ENCODE measurements at places on chromosomes 2 and 18.

DNA sequence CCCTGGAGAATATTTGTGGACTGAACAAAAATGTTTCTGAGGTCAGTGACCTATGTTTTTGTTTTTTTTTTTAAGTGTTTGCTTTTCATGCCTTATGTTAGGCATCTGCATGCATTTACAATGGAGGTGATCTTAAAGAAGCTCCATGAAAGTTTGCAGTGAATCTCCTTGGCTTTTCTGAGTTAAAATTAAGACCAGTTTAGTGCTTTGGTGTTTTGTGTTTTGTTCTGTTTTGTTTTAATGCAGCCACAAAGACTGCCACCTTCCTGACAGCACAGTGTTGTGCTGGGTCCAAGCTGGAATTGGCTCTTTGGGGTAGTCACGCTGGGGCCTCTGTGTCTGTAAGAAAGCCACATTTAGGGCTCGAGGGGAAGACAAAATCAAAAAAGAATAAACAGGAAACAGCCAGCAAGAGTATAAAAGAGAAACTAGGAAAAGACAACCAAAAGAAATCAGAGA lies 396.2 kb downstream of the ARHGAP15 start:
- DNase-seq: no peak

DNA sequence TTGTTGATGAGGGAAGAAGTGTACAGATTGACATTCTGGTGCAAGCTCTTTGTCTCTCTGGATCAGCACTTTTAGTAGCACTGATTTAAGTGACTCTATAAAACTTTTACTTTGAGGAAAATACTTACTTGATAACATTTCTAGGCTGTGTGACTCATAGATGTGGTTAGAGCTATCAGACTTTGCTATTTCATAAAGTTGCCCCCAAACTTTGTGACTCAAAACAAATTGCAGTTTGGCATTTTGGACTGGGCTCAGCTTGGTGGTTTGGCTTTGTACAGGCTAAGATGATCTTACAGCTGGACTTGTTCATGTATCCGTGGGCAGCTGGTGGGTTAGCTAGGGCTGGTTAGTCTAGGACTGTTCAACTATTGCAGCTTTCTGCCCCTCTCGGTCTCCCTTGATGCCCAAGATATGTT lies 42.1 kb upstream of the GLS start:
- no peak for DNase-seq

DNA sequence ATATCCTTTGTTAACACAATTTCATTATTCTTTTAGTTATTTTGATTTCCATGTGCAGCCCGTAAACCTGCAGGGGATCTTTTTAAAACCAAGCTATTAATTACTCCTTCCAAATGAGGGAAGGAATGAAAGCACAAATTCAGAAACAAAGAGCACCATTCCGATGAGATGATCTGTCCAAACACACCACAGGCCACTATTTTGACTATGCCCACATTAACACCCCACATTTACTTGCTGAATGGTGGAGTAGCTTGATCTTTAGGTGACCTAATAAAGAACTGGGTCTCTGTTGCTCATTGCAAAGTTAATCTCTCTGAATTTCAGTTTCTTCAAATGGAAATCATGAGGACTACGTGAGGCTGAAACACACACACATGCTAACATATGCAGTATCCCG lies 218.0 kb downstream of the IRS1 start:
- no peak for DNase-seq

DNA sequence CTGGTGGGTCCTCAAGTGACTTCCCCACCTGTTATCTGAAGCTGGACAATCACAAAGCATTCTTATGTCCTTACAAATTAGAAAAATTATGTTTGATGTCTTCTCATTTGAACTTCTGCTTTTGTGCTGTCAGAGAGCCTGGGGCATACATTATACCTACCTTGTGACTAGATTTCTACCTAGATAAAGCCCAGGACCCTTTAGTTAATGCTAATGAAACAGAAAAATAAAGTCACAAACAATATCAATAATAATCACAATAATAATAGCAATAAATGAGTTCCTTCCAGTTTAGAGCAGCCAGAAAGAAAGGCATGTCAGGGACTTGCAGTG lies 456.4 kb downstream of the SETBP1 start:
- no peak for DNase-seq

GRCh38 chr2:136957044-136957443 lies 191.7 kb downstream of the THSD7B start:
- DNase-seq: no peak

DNA sequence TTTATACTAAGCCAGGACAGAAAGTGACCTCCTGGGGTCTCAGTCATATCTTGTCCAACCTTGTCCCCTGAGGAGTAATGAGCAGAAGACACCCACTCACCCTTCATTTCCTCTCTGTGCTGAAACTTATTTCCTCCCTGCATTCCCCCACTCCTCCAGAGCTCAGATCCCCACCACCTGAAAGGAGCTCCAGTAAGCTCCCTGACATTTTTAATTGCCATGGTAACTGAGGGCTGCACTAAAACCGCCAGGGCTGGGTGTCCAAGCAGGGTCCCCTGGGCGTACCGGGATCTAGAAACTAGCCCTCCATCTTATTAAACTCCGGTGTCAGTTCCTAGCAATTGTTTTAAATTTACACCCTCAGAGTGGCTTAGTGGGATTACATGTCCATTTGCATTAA lies 393.3 kb upstream of the HNRNPA3 start:
- no peak for DNase-seq

DNA sequence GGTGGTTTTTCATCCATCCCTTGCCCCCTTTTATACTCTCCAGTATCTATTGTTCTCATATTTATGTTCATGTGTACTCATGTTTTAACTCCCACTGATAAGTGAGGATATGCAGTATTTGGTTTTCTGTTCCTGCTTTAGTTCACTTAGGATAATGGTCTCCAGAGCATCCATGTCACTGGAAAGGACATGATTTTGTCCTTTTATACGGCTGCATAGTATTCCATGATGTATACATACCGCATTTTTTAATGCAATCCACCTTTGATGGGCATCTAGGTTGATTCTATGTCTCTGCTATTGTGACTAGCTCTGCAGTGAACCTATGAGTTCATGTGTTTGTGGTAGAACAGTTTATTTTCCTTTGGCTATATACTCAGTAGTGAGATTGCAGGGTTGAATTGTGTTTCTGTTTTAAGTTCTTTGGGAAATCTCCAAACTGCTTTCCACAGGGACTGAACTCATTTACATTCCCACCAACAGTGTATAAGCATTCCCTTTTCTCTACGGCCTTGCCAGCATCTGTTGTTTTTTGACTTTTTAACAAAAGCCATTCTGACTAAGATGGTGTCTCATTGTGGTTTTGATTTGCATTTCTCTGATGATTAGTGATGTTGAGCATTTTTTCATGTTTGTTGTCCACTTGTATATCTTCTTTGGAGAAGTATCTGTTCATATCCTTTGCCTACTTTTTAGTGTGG lies 420.2 kb downstream of the THSD7B start:
- DNase-seq: no peak

GRCh38 chr2:69305166-69305565 lies 81.9 kb downstream of the GFPT1 start:
- no peak for DNase-seq

DNA sequence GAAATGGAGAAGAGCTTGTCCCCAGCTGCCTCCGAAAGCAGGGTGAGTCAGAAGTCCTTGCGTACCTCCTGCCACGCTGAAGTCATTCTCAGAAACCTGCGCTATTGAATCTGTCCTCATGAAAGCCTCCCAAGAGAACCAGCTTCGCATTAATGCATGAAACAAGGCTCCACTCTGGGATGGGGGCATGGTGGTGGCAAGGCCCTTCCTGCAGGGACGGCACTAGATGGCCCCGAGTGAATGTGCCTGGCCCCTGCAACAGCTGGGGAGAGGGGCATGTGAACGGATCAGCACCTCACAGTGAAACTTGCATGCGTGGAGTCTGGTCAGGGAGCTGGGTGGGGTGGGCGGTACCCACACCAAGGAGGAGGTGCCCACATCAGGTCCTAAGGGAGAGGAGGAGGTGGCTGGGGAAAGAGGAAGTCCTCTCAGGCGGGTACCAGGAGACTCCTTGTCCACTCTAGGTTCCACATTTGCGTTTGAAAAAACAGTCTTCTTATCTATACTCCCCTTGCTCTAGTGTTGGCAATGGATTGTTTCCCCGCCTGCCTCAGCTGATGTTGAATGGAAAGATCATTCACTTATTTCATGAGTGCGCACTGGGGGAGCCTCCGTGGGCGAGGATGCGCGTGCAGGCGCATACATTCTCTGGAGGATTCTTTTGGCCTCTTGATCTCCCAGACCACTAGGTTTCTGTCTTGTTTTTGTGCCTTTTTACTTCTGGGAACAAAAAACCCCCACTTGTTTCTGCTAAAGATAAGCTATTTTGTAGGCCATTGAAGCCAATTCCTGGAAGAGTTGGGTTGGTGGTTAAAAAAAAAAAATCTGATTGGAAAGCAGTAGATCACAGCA lies 104.7 kb downstream of the KLHL29 start:
- no peak for DNase-seq

DNA sequence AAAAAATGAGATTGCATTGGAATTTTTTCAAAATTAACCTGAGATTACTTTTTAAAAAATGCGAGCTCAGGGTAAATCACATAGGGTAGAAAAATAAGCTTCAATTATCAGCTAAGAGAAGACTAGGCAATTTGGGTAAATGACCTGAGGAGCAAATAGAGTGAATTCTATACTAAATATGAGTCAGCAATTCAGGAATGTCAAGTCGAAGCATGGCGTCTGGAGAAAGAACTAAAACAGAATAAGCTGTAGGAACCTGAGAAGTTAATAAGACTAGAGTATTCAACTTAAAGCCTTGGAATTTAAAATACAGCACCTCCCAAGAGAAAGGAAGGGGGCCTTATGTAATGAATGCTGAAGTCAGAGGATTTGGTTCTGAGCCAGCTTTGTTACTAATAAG lies 487.0 kb downstream of the SUCLG1 start:
- no peak for DNase-seq

- DNase-seq: no peak
Measured at GRCh38 chr2:16102976-16103380, 162.6 kb downstream of the MYCN start.

DNA sequence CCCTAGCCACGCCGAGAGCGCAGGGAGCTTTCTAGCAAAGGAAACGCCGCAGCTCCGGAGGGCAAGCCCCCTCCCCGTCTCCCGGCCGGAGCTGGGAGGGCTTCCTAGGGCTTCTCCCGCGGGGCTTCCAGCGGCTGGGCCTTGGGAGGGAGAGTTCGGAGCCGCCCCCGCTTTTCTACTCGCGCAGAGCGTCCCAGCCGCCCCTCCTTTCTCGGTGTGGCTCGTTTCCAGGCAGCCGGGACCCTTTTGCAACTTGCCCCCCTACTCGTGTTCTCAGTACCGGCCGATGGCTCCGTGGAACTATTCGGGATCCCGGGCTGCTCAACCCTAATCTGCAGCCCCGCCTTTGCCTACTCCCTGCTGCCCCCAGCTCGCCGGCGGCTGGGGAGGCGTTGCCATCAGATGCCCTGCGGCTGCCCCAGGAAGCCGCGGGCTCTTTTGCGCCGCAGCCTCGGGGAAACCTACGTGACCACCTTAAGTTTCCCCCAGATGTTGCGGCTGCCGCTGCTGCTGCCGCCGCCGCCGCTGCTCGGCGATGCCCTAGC lies 1.5 kb upstream of the NR4A2 start:
- peak; percentile 44 for DNase-seq

- DNase-seq: no peak
Measured at GRCh38 chr2:215744514-215744913, 268.8 kb downstream of the MREG start.

DNA sequence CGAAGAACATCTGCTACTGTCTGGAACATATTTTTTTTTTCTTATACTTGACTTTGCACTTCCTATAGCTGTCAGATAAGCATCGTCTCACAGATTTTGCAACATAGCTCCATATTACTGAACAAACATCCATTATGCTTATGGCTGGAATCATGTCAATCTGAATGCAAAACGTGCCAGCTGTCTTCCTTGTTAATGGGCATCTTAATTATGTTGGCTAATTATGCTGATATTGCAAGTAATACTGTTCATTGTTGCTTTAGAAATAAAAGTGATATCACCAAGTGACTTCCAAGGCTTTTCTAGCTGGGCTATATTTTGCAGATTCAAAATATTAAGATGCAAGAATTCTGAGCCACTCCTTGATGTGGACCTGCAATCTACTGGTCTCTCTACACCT lies 176.8 kb downstream of the ARL4C start:
- DNase-seq: no peak

Measured in NCI-H526 treated with DMSO at 0.1 percent for 48 hours (cell line).